ENCODE measurements at places on chromosomes 5 and 9. TPM values are rescaled to one million over a fixed set of nuclear protein-coding genes. Genes with fewer than 3 reads are reported as not detected.

DNA sequence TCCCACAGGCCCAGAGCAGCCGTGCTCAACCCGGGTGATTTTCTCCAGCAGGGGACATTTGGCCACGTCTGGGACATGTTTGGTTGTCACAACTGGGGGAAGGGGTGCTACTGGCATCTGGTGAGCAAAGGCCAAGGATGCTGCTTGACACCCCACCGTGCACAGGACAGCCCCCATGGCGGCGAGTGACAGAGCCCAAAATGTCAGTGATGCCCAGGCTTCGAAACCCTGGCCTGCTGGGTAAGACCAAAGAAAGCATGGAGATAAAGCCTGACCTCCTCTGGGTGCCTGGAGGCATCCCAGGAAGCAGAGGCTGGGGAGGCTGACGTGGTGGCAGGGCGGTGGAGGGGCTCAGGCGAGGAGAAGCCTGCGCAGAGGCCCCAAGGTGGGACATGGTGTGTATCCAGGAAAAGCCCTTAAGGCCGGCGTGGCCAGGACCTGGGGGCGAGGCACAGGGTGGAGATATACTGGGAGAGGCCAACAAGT is 66.4 kb downstream of the ZNF354C start:
- DNase-seq: no peak

DNA sequence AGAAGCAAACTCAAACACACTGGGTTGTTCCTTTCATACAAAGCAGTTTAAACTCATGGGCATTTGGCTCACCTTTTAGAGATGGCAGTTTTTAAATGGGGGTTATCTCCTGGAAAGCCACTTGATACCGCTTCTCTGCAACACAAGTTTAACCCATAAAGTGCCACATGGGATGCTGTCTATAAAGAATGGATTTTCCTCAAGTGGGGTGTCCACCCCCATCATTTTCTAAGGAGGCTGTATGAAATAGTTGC is 528 bp upstream of the TRPM3 start:
- no peak for DNase-seq

Gene SLC46A2
- not detected for total RNA-seq

GRCh38 chr9:98558575-98558974 is 150.2 kb downstream of the GABBR2 start:
- DNase-seq: no peak

GRCh38 chr5:84017523-84018172 is 297.0 kb upstream of the HAPLN1 start:
- no peak for DNase-seq

GRCh38 chr5:59685793-59686192 is 207.7 kb downstream of the PDE4D start:
- no peak for DNase-seq

Gene WNT8A
- total RNA-seq: not detected

Gene CCL27
- not detected for total RNA-seq

- no peak for DNase-seq
Observed at GRCh38 chr9:30622561-30622960, 1761.9 kb upstream of the ACO1 start.

GRCh38 chr5:157913575-157913974 is 54.6 kb upstream of the CLINT1 start:
- DNase-seq: no peak

Gene TMEM215
- 0.29 TPM for total RNA-seq

Gene FOXD1
- total RNA-seq: not detected

DNA sequence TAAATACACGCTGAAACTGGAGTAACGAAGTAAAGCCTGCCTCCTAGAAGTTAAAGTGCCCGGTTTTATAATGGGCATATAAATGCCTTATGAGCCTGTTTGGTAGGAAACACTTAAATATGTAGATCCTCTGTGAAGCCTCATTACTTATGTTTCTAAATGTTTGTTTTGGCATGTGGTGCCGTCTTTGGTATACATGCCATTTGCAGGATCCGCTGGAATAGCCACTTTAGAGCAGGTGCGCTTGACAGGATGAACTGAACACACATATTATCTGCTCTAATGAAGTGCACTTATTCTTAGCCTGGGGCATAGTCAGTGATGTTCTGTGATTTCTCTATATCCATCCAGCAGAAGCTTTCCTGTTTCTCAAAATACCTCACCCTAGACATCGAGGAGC is 778.1 kb upstream of the WWC1 start:
- DNase-seq: no peak

Gene EQTN
- total RNA-seq: not detected

DNA sequence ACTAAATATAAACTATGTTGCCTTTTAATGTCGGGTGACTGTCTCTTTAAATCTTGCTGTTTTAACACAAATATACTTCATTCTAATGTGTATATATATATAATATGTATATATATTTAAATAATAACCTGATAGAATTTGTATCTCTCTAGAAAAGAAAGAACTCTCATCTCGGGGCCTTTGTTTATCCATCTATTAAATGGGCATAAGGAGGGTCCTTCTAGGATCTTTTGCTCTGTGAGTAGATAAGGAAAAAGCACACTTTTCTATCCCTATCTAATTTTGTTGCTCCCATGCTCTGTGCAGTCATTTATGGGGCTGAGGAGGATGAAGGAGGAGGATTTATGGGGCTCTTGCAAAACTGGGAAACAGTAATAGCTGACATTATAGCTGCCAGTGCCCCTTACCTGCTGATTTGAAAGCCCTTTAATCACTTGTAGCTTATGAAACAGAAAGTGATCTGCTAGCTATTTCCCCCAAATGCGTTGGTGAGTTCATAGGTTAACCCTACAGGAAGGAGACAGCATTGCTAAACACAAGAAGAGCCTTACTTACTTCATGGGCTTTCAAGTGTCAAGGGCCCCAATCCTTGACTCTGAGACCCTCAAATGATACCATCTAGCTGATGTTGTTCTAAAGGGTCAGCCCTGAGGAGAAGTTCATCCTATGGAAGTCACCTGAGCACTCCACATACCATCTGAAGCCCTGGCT is 5.8 kb upstream of the PPARGC1B start:
- no peak for DNase-seq

DNA sequence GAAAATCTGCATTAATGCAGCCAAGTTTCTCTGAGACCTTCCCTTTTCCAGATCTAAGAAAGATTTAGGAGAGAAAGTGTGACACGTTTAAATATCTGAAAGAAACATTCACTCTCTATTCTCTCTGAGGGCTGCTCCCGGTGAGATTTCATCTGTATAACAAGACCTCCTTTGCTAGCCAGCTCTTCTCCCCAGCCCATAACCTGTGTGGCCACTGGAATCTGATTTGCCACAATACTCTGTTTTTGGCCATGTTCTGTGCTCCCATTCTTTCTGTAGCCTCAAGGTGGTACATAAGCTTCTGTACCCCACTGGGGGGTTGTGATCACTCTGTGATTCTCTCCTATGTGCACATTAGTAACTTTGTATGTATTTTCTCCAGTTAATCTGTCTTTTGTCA is 291.0 kb upstream of the SEMA6A start:
- no peak for DNase-seq

Gene ANKRD31
- 0.31 TPM for total RNA-seq

DNA sequence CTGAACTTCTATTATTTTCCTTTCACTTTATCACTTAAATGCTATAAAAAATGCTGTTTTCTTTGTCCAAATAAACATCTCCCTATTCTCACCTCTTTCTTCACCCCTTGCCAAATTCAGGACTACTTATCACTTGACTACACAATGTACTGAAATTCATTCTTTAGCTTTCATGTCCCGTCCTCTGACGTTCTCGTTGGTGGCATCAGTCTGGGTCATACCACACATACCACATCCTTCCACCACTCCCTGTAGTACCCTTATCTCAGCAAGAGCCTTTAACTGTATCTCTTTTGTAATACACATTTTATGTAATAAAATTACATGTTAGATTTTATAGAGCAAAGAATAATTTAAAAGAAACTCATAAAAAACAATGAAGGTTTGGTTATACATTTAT is 231.1 kb upstream of the PAPPA start:
- DNase-seq: no peak

Gene KCNN2
- 10.4 TPM for total RNA-seq
